Renal cortical epithelial cell (primary cell): ENCODE measurements at places on chromosomes 7 and 10. TPM values are rescaled to one million over a fixed set of nuclear protein-coding genes. Genes with fewer than 3 reads are reported as not detected.

Gene NKX6-2
- total RNA-seq = 0.35 TPM in 1 of 2 replicates, not detected in the other

Gene ABCB8
- total RNA-seq = 31.0 and 43.4 TPM in 2 replicates

Gene SPDYE2
- total RNA-seq = 0.10 TPM in 1 of 2 replicates, not detected in the other

Gene CUTC
- 24.3 and 25.1 TPM in 2 replicates for total RNA-seq

Gene TMEM229A
- total RNA-seq = not detected in 2 replicates

Gene PAPOLB
- not detected in 2 replicates for total RNA-seq

GRCh38 chr10:14798636-14799035 is 23.9 kb upstream of the FAM107B start:
- no peak for DNase-seq

DNA sequence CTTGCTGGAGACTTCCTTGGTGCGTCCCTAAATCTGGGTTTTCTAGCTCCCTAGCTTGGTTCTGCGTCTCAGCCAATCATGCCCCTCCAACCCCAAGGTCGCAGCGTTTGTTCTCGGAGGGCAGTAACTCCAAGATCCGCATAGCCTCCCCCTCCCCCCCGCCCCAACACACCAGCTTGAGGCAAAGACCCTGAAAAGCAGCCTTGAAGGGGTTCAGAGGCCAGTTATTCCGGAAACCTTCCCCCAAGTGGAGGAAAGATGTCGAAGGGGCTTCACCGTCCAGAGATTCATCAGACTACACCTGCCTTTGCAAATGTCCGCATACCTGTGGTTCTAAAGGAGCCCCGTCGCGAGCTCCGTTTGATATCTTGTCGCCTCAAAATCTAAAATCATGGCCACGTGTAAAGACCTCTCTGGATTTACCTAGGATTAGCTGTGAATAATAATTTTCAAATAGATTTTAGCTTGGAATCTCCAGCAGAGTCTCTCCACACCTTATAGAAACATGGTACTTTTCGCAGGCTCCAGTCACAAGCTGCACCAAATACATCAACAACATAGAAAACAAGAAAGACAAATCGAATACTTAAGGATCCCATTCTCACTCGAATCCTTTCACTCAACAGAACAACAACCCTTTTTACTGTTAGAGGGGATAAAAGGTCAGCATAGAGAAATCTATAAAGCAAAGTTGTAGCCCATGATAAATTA is 7.9 kb downstream of the DLX6 start:
- DNase-seq = no peak

- DNase-seq = no peak
These were observed 220.2 kb upstream of the SH2B2 start for GRCh38 chr7:102066476-102066875.

GRCh38 chr7:10707519-10707918 is 266.2 kb upstream of the PHF14 start:
- no peak for DNase-seq

DNA sequence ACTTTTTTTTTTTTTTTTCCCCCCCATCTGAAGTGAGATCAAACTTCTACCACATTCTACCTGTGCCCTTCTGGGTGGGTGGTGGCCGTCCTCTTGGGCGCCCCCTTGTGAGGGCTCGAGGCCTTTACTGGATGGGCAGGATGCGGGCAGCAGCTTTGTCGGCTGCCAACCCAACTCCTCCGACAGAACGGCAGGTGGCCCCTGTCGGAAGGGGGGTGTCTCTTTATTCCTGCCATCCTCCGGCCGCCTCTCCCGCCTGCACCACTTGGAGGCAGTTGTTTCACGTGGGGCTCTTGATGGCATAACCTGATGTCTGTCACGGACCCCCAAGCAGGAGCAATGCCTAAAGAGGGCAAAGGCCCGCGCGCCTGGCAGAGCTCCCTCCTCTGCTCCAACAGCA is 31.0 kb downstream of the AMZ1 start:
- no peak for DNase-seq

- DNase-seq = no peak
These were observed 80.4 kb upstream of the PDE1C start for GRCh38 chr7:32150589-32150988.

- DNase-seq = no peak
These were observed 41.0 kb upstream of the TSPAN12 start for GRCh38 chr7:120898715-120899499.

GRCh38 chr10:9957351-9957750 is 1060.3 kb upstream of the CELF2 start:
- peak; percentile 13 for DNase-seq
